ENCODE measurements at places on chromosomes 16 and 17. TPM values are rescaled to one million over a fixed set of nuclear protein-coding genes. Genes with fewer than 3 reads are reported as not detected.

GRCh38 chr16:57966204-57966771, 4.6 kb downstream of the CNGB1 start:
- DNase-seq, result no peak

GRCh38 chr17:74567397-74567796, at the start of gene CD300H:
CD300H (minus strand) TSS chr17:74567509.
- no peak for DNase-seq

GRCh38 chr16:17368951-17369350, 101.8 kb downstream of the XYLT1 start:
- DNase-seq, result peak; percentile 41

The HOXB13 gene
- total RNA-seq, result not detected

The PITPNM3 gene
- 0.87 TPM for total RNA-seq

DNA sequence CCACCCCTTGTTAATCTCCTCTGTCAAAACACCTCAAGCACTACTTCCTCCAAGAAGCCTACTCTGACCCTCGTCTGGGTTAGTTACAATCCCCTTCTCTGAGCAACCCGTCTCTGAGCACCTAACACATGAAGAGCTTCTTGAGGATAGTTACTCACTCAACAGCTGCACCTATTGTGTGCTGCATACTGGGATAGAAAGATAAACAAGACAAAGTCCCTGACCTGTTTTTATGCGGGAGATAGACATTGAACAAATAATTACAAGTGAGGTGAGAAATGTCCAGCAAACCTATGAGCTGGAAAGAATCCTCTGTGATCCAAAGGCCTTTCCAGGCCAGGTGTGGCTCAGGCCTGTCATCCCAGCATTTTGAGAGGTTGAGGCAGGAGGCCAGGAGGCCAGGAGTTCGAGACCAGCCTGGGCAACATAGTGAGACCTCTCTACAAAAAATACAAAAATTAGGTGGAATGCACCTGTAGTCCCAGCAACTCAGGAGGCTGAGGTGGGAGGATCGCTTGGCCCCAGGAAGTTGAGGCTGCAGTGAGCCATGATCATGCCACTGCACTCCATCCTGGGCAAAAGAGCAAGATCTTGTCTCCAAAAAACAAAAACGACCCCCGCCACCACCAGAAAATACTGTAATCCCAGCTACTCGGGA, 5.5 kb upstream of the ZNF771 start:
- no peak for DNase-seq

The WNT9B gene
- total RNA-seq, result not detected

GRCh38 chr16:75947626-75948239, 221.4 kb upstream of the CPHXL start:
- DNase-seq, result no peak

DNA sequence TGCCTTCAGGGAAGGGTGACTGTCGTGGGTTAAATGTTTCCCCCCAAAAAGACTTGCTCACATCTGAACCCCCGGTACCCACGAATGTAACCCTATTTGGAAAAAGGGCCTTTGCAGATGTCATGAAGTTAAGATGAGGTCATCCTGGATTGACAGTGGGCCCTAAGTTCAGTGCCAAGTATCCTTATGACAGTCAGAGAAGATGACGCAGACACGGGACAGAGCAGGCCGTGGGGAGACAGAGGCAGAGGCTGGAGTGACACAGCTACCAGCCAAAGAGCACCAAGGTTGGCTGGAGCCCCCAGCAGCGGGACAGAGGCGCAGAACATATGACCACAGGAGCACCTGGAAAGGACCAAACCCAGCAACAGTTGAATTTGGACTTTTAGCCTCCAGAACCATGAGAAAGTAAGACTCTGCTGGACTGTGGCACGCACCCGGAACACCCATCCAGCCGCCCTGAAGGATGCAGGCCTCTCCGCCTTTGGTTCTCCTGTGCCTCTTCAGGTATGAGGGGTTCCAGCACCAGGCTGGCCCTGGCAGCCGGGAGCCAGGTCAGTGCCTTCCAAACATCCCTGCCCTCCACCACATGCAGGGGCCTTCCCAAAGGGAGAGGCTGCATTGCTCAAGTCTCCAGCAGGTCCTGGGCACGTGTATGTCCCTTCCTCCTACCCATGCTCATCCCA, 104.0 kb downstream of the FOXL1 start:
- no peak for DNase-seq

- DNase-seq, result no peak
Measured at GRCh38 chr17:64769712-64770111, 107.6 kb upstream of the SMURF2 start.

The ADAD2 gene
- 0.63 TPM for total RNA-seq

DNA sequence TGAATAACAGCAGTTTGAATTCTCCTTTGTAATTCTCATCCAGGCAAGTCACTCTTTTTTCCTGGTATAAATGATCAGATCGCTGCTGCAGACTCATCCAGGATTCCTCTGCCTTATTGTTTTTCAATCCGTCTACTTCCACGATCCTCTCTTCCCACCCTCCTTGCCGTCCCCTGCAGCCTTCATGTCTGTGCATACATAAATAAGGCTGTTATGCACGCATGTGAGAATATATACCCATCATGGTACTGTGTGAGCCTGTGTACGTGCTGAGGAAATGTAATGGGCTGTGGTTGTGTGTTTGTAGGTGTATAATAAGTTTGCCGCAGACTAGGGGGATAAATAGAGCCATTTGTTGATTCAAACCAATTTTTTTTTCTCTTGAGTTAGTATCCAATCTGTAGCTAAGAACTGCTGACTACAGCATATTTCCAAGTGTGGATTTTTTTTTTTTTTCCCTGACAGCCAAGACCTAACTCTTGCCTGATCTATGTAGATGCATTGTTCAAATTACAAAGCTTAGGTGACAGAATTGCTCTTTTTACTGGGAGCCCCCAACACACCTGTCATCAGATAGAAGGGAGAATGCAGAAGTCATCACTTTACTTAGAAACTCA, 62.2 kb downstream of the RBFOX1 start:
- no peak for DNase-seq

DNA sequence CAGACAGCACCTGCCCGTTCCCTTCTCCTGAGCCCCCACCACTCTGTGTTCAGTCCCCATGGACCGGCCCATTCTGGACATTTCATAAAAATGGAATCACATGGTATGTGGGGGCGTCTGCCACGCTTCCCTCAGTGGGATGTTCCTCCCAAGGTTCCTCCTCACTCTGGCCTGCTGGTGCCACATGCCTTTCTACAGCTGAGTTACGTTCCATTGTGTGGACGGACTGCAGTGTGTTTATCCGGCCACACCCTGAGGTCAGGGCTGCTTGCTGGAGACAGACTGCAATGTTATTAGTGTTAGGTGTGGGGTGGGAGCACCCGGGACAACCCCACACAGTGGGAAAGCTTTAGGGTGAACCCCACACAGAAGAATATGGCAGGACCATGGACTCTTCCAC, 5.9 kb upstream of the AATK start:
- no peak for DNase-seq

- no peak for DNase-seq
Measured at GRCh38 chr17:49570540-49571242, 5.0 kb upstream of the NXPH3 start.

DNA sequence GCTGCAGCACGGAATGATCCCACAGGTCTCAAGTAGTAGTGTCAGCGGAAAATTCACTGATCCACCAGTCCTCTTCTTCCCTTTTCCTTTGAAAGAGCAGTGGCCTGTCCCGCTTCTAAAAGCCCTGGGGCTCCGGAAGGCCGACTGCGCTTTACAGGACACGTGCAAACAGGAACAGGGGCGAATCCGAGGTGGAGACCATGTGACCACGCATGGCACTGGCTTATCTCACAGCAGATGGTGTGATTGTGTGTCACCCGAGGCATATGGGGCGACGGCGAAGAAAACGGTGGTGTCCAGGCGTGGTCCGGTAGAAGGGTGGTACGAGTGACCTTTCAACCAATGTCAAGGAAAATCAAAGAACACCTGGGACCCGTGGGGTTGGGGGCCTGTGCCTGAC, 12.0 kb upstream of the KCNJ18 start:
- no peak for DNase-seq

- peak; percentile 57 for DNase-seq
Measured at GRCh38 chr17:7703584-7704479, 1.2 kb upstream of the EFNB3 start.

The TTLL6 gene
- not detected for total RNA-seq

- no peak for DNase-seq
Measured at GRCh38 chr16:19288872-19289799, 3.6 kb downstream of the CLEC19A start.

DNA sequence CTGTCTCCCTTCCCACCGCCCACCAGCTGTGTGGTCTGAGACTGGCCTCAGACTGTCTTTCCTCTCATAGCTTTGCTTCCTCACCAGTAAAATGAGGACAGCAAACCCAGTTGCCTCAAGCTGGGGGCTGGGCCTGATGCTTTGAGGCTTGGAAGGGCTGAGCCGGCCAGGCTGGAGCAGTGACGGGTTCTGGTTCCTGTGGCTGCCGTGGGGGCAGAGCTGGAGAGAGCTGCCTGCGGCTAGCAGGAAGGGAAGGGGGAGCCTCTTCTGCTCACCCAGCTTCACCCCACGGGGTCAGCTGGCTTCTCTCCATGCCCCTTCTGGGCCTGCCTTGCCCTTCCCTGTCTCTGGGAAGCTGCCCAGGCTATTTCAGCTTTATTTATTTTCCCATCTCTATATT, 23.7 kb downstream of the LASP1 start:
- DNase-seq, result peak; percentile 75

- peak; percentile 35 for DNase-seq
Measured at GRCh38 chr16:47461598-47462266, 601 bp downstream of the PHKB start.

DNA sequence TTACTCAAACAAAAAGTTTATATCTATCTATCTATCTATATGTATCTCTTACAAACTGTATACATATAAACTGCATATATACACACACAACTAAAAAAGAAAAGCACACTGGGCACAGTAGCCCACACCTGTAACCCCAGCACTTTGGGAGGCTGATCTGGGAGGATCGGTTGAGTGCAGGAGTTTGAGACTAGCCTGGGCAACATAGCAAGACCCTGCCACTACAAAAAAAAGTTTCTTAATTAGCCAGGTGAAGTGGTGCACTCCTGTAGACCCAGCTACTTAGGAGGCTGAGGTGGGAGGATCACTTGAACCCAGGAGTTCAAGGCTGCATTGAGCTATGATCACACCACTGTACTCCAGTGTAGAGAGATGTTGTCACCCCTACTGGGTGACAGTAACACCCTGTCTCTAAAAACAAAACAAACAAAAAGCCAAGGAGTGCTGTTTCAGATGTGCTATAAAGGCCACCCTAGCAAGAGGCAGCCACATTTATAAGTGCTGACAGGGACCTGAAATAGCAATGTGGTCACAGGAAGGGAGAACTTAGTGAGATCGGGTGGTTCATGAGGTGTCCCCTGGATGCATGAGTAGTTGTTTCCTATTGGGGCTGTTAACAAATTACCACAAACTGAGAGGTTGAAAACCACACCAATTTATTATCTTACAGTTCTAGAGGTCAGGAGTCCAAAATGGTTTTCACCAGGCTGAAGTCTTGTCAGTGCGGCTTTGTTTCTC, 4.8 kb downstream of the CD2BP2 start:
- peak; percentile 73 for DNase-seq

- DNase-seq, result no peak
Measured at GRCh38 chr16:25374556-25374955, 116.9 kb upstream of the ZKSCAN2 start.

- no peak for DNase-seq
Measured at GRCh38 chr17:43324205-43324893, 74.4 kb upstream of the ARL4D start.

- DNase-seq, result no peak
Measured at GRCh38 chr17:45791935-45792334, 7.8 kb downstream of the CRHR1 start.

- DNase-seq, result no peak
Measured at GRCh38 chr16:87918338-87918737, 18.0 kb downstream of the CA5A start.

The CA7 gene
- total RNA-seq, result 0.27 TPM

DNA sequence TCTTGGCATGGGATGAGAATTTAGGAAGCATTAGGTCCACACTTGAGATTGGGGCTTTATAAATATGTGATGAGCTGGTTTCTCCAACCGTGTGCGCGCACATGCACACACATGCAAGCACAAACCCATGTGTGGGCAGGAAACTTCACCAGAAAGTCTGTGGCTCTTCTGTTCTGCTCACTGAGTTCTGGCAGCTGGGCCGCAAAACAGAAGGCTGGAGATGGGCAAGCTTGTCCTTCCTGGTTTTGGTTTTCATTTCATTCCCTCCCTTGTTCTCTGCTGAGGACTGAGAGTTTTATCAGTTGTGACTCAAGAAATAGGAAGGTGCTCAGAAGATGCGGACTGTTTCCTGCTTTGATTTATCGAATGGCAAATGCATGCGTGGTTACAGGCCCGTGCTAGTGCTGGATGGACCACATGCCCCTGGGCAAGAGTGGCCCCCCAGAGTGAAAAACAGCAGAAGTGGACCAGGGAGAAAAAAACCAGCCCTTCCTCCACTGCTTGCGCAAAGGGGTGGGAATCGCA, 14.1 kb downstream of the MAP3K14 start:
- peak; percentile 76 for DNase-seq

The ADAMTS18 gene
- total RNA-seq, result not detected

GRCh38 chr17:17204635-17205231, 1.4 kb downstream of the PLD6 start:
- no peak for DNase-seq

- no peak for DNase-seq
Measured at GRCh38 chr16:59886021-59886420, 1151.9 kb upstream of the GOT2 start.

GRCh38 chr17:81382851-81383250, 12.4 kb upstream of the BAHCC1 start:
- no peak for DNase-seq

The MTMR4 gene
- 82.1 TPM for total RNA-seq

The ABCC3 gene
- not detected for total RNA-seq

- DNase-seq, result no peak
Measured at GRCh38 chr17:1883536-1883935, 53.7 kb downstream of the RPA1 start.

The TBC1D3H gene
- total RNA-seq, result not detected

GRCh38 chr17:29617125-29617480, 5.6 kb downstream of the CORO6 start:
- peak; percentile 97 for DNase-seq

The METTL22 gene
- total RNA-seq, result 31.7 TPM

GRCh38 chr17:5820721-5821456, 236.6 kb upstream of the NLRP1 start:
- peak; percentile 44 for DNase-seq

GRCh38 chr16:883340-883739, 82.8 kb upstream of the GNG13 start:
- DNase-seq, result no peak

The TPSAB1 gene
- not detected for total RNA-seq

- peak; percentile 79 for DNase-seq
Measured at GRCh38 chr17:79612468-79613194, 1.8 kb upstream of the RBFOX3 start.

GRCh38 chr17:49191409-49191916, 18.9 kb downstream of the GNGT2 start:
- DNase-seq, result no peak

The NEUROD2 gene
- not detected for total RNA-seq

The RTN4RL1 gene
- total RNA-seq, result 0.27 TPM

The COPS3 gene
- 91.1 TPM for total RNA-seq

The ZG16 gene
- not detected for total RNA-seq

The CD300E gene
- not detected for total RNA-seq

The REXO5 gene
- total RNA-seq, result 20.4 TPM
